Activated T-cell treated with anti-CD3 and anti-CD28 coated beads, Interleukin-2, amount 50 U/mL, for 72 hours (primary cell): ENCODE measurements at places on chromosomes 6 and 20.

DNA sequence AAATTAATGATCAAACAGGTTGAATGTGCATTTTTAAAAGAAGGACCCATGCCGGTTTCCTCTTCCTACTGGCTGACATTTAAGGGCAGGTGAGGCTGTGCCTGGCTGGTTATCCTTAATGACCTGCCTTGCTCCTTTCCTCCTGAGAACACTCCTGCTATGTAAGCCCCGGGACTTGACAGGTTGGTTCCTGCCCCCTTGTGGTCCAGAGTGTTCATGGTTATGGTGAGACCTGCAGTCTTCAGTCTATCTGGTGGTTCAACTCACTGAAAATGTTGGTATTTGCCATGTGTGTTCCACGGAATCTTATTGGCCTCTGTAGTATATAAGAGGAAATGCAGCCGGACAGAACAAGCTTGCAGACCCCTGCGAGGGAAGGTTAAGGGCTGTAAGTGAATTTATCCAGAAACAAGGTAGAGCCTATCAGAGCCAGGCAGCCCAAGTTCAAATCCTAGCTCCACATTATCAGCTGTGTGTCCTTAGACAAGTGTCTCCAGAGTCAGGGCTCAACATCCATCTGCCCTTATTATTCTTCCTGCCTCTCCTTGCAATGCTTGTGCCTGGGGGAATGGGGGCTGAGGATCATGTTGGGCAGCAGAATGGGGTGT, 5.2 kb upstream of the BPIFA3 start:
- peaks cover 4% of the 10 kb centered on the region for H3K4me1 ChIP-seq
- H3K27ac ChIP-seq: no peak overlapping the region
- H3K27me3 ChIP-seq: peaks cover 31% of the 10 kb centered on the region
- DNase-seq: peak; percentile 19

GRCh38 chr6:14747881-14748520, 497.9 kb upstream of the JARID2 start:
- no peaks in the 10 kb centered on the region for H3K27me3 ChIP-seq
- H3K4me1 ChIP-seq: peaks cover 81% of the 10 kb centered on the region
- H3K36me3 ChIP-seq: peaks cover 2% of the 10 kb centered on the region
- peak overlapping the region; percentile 74 for H3K27ac ChIP-seq
- no peak for DNase-seq

GRCh38 chr20:32483351-32484224, 101.5 kb downstream of the NOL4L start:
- peaks cover 31% of the 10 kb centered on the region for H3K4me1 ChIP-seq
- H3K36me3 ChIP-seq: peaks cover 5% of the 10 kb centered on the region
- H3K27me3 ChIP-seq: no peaks in the 10 kb centered on the region
- no peak overlapping the region for H3K27ac ChIP-seq
- peak; percentile 77 for DNase-seq
- peak overlapping the region; percentile 85 for H3K4me3 ChIP-seq

GRCh38 chr20:54152227-54153040, 21.4 kb downstream of the CYP24A1 start:
- no peaks in the 10 kb centered on the region for H3K36me3 ChIP-seq
- no peak for DNase-seq

DNA sequence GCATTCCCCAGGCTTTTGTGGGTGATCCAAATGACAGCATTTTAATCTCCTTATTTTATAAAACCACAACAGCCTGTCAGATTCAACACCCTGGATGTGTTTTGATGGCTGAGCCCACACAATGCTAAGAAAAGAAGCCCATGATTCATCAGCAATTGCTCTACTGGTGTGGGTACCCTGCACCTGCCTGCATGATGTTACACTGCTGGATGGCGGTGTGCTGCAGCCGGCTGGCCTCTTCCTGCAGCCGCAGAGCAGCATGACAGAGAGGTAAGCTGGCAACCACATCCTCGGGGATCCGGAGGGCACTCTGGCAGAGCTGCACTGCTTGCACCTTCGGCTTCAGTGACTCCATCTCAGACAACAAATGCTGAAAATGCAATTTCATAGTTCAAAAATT, 327.5 kb downstream of the SYNE1 start:
- peak; percentile 75 for DNase-seq
- peaks cover 10% of the 10 kb centered on the region for H3K27me3 ChIP-seq
